ENCODE measurements at places on chromosomes 11 and 22. TPM values are rescaled to one million over a fixed set of nuclear protein-coding genes. Genes with fewer than 3 reads are reported as not detected.

Gene NCAM1
- total RNA-seq = 515 TPM

- DNase-seq = no peak
These were observed 29.0 kb downstream of the SGSM1 start for GRCh38 chr22:24834845-24835570.

DNA sequence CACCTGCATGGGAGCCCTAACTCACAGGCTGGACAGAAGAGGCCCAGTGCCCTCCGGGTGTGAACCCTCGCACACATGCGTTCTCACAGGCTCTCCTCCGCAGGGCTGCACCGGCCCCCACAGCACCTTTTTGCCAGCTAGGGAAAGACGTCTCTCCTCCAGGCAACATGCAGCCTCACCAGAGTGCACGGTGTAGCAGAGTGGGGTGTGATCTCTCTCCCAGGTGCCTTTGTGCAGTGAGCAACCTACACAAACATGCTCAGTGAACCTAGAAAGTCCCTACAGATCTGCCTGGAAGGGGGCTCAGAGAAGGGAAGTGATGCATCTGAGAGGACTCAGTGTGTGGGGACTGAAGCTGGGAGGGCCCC is 3.7 kb upstream of the CARNS1 start:
- DNase-seq = no peak

GRCh38 chr11:92504534-92504933 is 279.9 kb downstream of the FAT3 start:
- DNase-seq = no peak

DNA sequence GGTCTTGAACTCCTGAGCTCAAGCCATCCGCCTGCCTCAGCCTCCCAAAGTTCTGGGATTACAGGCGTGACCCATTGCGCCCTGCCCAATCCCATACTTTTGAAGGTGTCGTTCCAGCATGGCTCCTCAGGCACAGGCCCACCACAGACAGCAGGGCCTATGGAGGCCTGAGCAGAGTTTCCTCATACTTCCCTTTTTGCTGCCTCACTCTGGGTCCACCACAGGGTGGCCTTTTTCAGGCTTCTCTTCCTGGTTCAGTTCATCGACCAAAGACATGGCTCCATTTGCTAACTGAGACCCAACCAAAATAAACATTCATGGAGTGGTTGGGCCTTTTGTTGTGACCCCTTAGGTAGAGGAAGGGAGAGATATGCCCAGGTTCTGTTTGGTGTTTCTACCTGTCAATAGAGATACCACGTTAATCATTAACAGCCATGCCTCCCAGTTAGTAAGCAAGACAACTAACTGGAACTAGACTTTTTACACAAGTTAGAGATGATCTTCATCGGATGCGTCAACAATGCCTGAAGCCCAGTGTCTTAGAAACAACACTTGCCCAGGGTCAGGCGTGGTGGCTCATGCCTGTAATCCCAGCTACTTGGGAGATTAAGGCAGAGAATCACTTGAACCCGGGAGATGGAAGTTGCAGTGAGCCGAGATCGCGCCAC is 35.1 kb downstream of the TRIOBP start:
- DNase-seq = no peak

All from frontal cortex (tissue), 4 donors.